ENCODE measurements at places on chromosomes 12 and 14.
A peak's percentile ranks its signal among the peaks of the same experiment; 100 is the strongest.

DNA sequence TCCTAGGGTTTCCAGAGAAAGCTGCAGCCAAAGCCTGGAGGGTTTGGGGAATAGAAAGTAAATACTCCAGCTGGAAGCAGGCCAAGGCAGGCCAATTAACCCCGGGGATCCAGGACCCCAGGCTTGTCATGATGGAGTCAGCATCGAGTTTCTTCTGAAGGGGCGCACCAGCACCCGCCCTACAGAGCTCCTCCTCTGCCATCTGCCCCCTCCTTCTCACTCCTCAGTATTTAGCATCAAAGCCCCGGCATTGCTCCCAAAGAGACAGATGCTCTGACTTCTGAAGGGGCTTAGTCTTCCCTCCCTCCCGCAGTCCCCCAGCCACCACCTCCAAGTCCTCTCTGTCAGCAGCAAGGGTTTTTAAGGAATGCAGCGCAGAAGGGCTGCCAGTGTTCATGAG is 285.1 kb upstream of the NOS1 start:
- DNase-seq, result no peak

DNA sequence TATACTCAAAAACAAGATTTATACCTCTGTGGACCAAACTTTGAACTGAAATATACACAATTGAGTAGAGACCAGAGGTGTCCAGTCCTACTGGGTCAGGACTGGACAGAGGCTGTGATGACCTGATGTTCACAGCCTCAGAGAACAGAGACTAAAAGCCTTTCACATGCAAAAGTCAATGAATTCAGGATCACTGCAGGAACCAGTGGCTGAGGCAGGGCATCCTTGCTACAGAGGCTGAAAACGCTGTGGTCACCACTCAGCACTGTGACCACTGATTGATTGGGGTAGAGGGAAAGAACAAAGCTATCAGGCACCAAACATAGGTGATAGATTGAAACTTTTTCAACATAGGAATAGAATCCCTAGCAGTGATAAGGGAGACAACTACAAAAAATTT is 25.1 kb downstream of the GRIP1 start:
- no peak for DNase-seq

DNA sequence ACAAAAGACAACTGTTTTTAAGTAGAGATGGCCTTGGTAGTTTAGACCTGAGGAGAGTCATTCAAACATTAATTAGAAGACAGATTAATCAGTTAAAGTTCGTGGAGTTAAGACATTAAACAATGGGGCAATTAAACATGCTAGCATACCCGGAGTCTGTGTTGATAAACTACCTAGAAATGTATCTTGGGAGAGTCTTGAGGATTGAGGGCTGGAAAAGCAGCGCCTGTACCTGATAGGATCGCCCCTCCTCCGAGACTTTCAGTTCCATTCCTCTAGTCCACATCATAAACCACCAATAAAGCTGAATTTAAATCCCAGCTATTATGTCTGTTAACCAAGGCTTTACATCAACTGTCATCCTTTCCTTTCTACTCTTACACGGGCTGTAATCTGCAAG is 1.0 kb upstream of the KRAS start:
- no peak for DNase-seq

- peak; percentile 28 for DNase-seq
These were observed 56.0 kb downstream of the PLEKHG3 start for GRCh38 chr14:64760146-64760755.

DNA sequence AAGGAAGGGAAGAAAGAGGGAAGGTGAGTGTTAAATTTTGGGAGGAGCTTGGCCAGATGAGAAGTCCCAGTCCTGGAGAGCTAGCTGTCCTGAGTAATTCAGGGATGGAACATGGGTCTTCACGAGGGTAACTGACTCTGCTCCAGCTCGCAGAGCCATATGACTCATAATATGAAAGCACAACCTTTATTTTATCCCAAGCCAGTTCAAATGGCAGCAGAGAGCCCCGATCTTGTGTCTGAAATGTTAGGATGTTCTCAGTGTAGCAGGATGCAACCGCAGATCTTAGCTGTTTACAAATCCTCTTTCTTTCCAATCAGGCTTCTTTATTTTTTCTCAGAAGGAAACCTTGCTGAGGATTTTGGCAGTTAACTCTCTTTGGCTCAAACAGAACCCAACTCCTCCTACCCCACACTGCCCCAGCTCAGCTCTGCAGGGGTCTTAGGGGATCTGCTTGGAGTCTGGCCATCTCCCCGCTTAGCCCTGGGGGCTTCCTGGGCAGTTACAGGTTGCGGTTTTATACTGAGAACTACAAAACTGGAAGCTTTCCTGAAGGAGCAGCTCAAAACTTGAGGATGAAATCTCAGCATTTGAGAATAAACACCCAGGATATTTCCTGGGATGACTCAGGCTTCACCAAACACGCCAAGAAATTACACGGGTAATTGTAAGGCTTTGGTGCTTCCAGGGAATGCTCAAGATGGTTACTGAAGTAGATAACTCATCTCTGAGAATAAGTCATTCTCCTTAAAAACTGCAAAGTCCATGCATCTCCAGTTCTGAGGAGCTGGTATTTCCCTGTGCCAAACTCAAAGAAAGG is 92.5 kb downstream of the VCPKMT start:
- DNase-seq, result no peak

DNA sequence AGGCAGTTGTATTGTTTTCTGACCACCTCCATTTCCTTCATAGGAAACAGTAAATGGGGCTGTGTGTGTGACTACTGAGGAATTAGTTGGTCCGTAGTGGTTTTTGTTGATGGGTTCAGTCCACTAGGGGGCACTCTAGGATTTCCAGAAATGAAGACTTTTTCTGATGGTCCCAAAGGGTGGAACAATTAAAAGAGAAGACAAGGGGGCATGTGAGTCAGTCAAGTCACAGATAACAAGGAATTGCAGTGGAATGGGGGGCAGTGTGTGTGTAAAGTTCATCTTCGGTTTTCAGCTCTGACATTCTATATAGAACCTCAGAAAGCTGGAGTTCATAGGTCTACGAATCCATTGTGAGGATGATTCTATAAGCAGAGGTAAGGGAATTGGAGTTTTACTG is 186.6 kb upstream of the OR4E1 start:
- DNase-seq, result no peak

DNA sequence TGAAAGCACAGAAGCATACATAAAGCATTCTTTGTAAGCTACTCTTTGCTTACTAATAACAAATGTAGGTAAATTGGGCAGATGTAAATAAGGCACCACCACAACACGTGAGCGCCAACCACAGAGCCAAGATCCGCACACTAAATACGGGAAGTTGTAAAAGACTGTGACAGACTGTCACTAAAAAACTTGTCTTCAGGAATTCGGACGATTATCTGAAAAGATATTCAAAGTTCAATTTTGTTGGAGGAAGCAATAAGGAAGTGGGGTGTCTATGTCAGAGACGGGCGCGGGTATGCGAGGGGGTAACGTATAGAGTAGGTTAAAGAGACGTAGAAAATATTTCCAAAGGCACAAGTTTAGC is 1.5 kb upstream of the HSP90B1 start:
- no peak for DNase-seq

DNA sequence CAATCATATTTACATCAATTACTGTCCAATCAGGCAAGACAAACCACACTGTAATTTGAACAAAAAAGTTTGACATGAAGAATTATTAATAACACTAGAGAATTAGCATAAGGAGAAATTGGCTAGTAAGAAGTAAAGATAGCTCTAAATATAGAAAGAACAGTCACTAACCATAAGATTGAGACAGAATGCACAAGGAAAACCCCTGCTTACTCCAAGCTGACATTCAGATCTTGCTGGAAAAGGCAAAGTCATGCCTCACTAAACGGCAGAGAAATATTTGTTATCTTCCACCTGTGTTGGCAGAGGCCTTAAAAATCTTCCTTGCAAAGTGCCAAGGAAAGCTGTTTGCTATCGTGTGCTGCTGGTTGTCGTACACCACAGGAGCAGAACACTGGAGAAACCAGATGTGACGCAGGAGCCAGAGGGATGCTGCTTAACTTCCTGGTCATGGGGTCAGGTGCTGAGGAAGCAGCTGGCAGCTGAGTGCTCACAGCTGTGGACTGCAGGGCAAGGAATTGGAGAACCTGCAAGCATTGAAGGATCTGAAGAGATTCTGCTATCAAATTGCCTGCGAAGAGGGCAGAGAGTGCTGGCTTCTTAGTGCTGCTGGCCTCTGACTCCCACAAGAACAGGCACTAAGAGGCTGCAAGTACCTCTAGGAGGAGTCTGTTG is 1323.3 kb downstream of the LRFN5 start:
- DNase-seq, result no peak

- no peak for DNase-seq
These were observed 22.7 kb downstream of the CGRRF1 start for GRCh38 chr14:54532111-54533012.

DNA sequence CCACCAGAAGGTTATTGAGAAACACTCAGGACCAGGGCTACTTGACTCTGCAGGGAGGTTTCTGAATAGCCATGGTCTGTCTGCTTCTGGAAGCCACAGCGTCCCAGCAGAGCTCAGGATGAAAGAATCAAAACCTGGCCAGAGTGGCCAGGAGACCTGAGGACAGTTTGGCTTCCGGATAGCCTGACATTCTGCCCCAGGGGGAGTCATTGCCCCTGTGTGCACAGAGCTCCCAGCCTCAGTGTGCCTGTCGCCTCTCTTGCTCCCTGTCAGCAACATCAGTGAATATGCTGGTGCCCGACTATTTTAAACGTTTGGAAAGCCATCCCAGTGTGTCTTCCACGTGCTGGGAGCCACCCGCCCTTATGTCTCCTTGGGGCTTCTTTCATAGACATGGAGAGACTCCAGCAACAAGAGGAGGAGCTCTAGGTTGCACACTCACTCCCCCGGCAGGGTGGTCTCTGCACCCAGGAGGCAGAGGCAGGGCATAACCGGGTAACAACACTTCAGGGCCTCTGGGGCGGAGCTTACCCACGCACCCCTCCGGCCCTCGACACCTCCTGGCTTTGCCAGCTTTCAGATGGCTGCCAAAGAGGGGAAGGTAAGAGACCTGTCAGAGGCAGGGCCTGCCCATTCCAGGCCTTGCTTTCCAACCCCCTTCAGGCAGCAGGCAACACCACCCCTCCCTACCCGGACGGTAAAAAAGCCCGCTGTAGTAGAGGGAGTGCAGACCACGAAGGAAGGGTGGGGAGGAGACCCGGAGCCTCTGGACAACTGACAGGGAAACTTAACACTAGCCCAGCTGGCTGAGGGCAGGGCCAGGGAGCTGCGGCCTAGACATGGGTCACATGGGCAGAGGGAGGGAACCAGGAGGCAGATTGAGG is 19.0 kb upstream of the SLC6A12 start:
- no peak for DNase-seq

- no peak for DNase-seq
These were observed 8.8 kb upstream of the C12orf42 start for GRCh38 chr12:103504606-103505005.

DNA sequence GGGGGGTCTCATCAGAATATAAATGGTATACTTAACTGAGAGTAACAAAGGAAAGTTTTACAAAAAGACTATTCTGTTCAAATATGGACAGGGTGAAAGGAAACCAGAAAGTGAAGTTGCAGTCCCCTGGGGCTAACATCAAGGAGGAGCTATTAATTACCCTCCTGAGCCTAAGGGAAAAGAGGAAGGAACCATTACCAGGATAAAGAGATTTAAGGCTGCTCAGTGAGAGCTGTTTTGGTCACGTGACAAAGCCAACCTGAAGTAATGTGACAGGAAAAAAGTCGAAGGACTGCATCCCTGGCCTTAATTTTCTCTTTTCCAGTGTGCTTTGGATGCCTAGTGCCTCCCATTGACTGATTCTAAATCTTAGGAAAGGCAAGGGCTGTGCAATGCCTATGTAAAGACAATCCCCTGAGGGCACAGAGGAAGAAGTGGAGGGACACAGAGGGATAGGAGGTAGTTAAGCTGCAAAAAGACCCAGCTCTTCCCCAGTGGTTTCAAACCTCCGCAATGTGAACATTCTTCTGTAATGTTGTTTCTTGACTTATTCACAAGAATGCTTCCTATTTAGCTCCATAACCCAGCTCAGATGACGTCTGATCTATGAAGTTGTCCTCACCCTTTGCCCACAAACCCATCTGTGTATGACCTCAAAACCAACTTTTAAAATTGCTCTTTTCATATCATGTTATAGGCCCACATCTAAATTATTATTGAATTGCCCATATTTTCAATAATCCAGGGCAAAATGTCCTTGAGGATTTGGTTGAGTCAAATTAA is 187.7 kb upstream of the DCN start:
- no peak for DNase-seq

DNA sequence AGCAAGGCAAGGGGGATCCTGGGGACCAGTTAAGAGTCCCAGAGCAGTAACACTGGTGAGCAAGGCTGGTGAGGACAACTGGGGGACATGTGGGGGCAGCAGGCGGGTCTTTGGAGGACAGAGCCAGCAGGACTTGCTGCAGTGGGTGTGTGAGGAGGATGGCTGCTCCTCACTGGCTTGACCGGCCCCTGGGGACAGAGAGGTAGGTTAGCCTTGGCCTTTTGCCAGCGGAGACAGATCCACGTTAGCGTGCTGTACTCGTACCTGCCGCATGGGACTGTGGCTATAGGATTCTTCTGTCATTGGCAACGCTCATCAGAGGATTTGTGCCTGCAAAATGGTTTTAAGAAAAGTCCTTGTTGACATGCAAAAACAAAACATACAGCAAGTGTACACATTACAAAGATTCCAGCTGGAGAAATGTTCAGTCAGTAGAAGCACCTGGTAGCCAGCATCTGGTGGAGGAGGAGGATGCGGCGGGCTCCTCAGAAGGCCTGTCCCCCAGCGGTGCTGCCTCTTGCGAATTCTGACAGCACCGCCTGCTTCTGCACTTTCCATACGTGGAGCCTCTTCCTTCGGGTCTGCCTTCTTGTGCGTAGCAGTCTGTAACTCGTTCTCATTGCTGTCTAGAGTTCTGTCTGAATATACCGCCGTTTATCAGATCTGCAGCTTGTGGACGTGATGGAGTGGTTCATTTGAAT is 91.3 kb downstream of the EP400 start:
- DNase-seq, result no peak

DNA sequence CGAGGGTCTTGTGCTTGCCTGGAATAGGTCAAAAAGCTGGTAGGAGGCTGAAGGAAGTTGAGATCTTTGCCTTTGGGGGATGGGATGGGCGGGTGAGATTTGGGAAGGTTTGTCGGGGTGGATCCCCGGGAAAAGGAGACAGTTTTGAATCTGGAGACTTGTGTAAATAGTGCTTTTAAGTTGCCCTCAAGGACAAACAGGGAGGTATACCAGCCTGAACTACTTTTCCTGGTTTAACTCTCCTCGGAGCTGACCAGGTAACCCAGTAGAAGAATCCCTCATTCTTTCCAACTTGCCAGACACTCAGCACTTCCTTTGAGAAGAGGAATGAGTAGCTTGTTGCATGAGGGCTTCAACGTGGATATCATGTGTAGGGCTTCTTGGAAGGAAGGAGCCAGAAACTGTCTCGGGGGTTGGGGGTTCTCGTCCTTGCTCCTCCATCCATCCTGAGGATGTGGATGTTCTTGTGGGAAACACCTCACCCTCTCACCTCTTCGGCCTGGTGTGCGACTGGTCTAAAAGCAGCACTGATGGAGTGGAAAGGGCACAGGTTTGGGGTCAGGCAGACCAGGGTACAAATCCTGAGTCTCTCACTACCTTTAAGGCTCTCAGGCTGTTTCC is 1.9 kb downstream of the TEAD4 start:
- no peak for DNase-seq

DNA sequence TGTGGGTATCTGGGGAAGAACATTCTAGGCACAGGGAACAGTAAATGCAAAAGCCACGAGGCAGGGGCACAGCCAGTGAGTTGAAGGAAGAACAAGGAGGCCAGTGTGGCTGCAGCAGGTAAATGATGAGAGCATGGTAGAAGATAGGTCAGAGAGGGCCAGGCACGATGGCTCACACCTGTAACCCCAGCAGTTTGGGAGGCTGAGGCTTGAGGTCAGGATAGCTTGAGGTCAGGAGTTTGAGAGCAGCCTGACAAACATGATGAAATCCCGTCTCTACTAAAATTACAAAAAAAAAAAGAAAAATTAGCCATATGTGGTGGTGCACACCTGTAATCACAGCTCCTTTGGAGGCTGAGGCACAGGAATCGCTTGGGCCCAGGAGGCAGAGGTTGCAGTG is 86.7 kb upstream of the ESRRB start:
- DNase-seq, result no peak
